CD4-positive, alpha-beta T cell treated with Interleukin-1 beta for 1 hour (primary cell): ENCODE measurements at places on chromosomes 3 and 15.

DNA sequence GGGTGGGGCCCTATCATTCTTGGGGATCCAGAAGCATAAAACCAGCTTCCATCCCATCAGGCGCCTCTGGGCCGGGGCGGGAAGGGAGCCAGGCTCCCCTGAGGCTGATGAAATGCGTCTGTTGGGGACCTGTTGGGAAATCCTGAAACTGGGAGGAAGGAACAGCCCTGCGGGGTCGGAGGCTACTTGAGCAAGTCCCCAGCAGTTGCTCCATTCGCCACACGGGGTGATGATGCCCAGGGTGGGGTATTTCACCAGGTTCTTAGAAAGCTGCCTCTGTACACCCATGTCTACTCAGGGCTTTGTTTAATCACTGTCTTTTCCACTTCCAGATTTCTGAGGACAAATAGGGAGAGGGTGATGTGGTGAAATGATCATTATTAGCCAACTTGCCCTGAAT is 25.4 kb upstream of the TSEN2 start:
- peak; percentile 63 for DNase-seq

DNA sequence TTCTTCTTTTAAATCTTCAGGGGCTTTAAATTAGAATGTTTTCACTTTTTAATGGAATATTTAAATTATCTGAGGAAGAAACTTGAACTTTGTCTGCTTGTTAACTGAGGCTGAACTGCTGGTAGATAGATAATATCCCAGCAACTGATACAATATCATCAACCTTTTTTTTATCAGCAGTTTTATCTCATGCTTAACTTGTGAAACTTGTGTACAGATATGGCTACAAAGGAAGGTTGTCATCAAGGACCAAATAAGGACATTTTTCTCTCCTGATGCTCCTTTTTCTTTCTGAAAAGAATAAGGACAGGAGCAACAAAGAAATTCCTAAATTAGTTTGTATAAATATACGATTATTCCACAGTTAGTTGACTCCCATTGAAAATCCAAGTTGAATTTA is 66.4 kb upstream of the KBTBD8 start:
- no peak for DNase-seq

DNA sequence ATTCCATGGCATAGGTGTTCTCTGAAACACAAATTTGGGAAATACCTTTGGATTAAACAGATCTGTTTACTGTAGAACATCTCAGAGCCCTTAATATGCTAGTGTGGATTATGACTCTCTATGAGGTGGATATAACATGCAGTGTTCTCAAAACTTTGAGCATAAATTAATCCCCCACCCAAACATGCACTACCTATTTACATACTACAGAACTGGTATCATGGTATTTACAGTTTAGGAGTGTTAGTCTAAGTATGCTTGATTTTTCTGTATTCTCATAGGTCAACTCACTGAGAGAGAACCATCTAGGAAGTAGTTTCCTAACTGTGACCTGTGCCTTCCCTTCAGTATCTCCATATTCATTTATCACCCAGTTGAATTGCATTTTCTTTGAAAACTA is 30.9 kb upstream of the ZNF609 start:
- DNase-seq: no peak

DNA sequence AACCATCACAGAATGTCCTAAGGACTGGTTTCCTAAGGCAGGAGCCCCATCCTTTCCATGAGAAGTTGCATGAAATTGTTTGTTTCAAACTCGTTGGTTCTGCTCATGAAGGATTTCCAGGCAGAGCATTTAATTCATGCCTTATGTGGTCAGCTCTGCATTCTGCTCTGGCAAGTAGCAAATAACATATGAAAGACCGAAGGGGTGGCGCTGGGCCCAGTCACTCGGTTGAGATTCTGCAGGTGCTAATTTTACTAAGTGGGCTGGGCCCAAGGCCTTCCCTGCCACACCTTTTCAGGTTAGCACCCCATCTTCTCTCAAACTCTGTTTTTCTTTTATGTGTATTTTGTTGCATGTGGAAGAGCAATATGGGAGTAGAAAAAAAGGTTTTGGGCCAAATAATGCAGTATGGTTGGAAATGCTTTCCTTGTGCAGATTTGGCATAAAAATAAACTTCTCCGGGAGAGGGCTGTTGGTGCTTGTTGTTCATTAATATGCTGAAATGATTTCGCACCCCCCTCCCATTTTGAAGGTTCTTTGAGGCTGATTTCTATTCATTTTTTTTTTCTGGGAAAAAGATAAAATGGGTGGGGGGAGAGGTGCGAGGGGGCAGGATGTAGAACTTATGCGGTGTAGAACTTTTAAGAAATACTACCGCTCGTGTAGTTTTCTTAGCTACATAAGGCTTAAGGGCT is 182.9 kb upstream of the FEZF2 start:
- DNase-seq: no peak

GRCh38 chr3:100436951-100437350 is 35.6 kb downstream of the LNP1 start:
- DNase-seq: no peak

DNA sequence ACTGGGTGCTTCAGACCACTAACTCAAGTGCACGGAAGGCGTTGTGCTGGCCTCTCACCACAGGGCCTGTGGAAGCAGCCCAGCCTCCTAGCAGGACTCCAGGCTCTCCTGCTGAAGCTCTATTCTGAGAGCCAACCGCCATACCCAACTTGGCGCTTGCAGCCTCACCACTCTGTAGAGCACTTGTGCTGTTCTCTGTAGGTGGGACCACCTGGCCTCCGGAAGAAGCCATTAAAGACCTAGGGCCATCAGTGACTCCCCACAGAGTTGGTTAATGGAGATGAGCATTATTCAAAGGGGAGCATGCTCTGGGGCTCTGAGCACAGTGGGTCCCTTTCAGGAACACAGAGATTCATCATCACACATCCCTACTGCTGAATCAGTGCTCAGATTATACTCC is 50.9 kb downstream of the C3orf85 start:
- DNase-seq: no peak

DNA sequence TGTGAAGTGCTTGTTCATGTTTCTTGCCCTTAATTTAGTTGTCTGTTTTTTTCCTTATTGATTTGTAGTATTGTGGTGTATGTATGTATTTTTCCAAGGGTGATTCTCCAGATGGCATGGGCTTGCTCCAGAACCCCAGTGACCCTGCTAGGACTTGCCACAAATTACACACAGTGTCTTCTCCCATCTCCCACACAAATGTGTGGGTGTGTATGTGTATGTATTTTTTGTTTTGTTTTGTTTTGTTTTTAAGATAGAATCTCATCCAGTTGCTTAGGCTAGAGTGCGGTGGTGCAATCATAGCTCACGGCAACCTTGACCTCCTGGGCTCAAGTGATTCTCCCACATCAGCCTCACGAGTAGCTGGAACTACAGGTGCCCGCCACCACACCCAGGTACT is 36.2 kb upstream of the ARID3B start:
- no peak for DNase-seq
